ENCODE measurements at places on chromosomes 11 and 22.

DNA sequence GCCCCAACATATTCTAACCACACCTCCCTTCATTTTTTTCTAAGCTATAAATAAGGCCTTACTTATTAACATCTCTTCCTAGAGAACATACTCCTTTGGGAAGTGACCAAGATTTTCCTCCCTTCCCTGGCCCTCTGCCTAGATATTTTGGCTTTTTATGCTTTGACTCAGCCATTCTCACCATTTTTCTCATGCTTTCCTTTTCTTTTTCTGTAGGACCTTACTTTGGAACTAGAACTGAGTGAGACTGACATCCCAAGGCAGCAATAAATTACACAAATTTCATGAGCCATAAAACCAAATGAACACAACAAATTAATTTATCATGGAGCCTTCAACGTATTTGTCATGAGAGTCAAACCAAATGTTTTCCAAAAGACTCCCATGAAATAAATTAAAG lies 142.7 kb upstream of the CTSC start:
- no peak for DNase-seq

DNA sequence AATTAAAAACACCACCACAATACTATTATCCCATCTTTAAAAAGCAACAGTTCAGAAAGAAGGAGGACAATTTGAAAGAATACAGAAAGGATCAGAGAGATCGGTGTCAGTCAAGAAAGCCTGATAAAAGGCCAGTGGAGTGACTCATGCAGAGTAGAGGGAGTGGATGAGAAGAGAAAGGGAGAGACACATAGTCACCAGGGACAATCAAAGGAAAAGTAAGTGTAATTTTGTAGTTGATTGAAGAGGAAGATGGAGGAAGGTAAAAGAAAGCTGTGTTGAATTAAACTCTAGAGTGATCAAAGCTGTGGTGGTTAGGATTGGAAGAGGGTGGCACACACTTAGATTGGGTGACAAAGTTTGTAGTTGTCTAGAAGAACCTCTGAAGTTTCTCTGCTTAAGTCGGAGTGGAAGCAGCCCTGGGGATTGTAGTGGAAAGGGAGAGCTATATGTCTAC lies 14.1 kb downstream of the SPECC1L start:
- DNase-seq: no peak

- no peak for DNase-seq
Observed at GRCh38 chr11:13298765-13299164, 21.2 kb downstream of the BMAL1 start.

DNA sequence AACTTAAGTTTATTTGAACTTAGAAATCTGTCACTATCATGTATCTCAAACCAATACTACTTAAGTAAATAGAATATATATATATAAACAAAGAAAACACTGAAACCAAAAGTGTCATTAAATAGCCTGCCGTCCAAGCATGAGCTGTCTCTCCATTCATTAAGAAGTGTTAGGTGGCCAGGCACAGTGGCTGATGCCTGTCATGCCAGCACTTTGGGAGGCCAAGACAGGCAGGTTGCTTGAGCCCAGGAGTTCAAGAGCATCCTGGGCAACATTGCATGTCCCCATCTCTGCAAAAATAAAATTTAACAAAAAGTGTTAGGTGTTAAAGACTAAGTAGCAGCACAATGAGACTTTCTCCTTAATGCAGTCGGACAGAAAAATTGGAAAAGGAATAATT lies 14.0 kb downstream of the CD6 start:
- no peak for DNase-seq

DNA sequence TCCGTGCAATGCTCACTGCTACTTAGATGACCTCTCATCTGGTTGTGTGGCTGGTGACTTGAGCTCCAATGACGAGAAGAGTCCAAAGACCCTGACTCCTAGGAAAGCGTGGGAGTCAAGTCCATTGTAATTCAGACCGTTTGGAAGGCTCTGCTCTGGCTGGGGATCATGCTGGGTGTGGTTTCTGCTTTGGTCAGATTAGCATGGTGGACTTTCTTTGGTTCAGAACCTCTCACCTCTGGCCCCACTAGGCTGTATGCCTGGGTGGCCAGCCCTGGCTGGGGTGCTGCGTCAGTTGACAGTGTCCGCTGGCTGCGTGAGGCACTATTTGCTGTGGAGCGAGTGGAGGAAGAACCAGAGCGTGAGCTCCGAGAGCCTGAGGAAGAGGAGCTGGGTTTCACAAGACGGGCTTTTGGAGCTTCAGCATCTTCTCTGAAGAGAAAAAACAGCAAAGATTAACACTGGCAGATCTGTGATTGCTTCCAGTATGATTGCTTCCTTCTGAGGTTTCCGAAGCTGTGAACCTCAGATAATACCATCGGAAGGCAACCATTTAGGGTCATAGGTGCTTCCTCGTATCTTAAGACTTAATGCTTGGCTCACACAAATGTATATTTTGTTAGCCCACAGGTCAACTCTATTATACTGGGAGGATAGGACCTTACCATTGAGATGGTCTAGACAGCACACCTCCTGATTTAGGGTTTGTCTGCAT lies 11.6 kb upstream of the HSPA8 start:
- no peak for DNase-seq

DNA sequence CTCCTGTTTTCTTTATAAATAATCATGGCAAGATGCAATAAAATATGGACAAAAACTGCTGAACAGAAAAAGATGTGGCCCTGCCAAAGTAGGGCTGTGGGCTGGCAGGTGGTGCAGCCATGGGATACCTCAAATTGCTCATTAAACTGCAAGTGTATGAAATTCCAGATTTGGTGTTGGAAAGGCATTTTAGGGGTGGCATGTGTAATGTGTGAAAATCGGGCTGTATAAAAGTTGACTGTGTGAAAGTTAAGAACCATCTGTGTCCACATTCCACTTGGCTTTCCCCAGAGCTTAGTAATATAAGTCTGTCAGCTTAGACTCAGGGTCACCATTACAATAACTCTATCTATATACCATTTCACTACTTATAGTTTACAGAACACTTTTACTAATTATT lies 34.8 kb upstream of the FZD4 start:
- DNase-seq: no peak

GRCh38 chr11:37050311-37050710 lies 452.3 kb upstream of the RAG2 start:
- DNase-seq: no peak

DNA sequence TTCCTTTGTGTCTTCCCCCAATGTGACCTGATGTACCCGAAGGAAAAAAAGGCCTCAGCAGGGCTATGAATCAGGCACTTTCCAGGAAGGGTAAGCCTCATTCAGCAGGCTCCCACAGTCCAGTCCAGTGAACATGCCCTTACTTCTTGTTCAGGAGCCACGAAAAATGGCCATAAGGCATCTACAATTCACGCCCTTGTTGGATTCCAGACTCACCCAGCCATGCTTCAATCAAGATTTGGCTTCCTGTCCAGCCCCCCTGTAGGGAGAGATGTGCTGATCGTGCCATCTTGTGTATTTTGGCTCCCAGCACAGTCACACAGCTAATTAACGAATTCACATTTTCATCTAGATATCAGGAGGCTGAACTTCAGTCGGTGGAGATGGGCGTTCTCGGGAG lies 9.9 kb upstream of the KCNJ5 start:
- DNase-seq: no peak

GRCh38 chr22:23072911-23073491 lies 2.7 kb downstream of the GNAZ start:
- no peak for DNase-seq

DNA sequence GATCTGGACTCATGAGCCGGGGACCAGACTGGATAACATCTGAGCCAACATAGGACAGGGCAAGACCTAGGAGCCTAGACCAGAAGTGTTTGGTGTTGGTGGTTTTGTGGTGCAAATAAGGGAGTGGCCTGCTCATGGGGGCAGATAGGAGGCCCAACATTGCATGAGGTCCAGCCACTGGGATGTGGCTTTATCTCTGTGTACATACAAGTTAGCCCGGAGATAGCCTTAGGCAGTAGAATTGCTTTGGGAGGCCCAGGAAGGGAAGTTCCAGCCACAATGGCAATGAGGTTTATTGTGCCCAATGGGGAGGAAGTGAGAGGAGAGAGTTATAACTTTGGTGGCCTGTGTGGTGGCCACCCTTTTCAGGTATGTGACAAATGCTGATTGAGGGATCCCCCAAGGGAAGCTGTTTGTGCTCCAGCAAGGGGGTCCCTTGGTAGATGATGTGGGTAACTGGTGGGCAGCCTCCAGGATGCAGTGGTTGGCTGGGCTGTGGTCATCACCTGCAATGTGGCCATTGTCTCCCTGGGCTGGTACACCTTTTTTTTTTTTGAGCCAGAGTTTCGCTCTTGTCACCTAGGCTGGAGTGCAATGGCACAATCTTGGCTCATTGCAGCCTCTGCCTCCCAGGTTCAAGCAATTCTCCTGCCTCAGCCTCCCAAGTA lies 6.4 kb downstream of the LMO2 start:
- no peak for DNase-seq

GRCh38 chr11:76159303-76159937 lies 46.9 kb downstream of the WNT11 start:
- no peak for DNase-seq

DNA sequence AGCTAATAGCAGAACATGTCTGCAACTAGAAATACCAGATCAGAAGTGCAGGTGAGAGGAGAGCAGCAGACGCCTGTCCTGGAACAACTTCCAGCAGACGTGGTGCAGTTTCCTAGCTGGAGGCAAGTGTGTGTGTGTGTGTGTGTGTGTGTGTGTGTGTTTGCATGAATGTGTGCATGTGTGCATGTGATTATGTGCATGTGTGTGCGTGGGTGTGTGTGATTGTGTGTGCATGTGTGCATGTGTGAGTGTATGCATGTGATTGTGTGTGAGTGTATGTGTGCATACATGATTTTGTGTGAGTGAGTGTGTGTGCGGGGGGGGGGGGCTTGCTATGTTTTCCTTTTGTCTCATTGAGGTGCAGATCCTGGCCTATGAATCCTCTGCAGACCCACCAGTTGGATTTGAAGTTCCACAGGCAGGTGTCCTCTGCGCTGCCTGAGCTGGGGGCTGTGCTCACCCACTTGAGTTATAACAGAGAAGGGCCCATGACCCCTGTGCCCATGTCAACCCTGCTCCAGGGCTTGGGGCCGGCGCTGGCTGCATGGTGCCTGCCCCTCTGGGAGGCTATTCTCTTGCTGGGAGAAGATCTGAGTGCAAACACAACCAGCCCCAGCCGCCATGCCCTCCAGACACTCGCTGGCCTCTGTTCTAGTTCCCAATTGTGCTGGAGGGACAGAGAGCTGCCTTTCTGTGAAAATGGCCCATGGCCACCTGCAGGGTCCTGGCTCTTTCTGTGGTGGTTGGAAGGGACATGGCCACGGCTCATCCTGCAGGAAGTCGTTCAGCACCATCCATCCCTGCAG lies 821.3 kb downstream of the BRD1 start:
- no peak for DNase-seq

DNA sequence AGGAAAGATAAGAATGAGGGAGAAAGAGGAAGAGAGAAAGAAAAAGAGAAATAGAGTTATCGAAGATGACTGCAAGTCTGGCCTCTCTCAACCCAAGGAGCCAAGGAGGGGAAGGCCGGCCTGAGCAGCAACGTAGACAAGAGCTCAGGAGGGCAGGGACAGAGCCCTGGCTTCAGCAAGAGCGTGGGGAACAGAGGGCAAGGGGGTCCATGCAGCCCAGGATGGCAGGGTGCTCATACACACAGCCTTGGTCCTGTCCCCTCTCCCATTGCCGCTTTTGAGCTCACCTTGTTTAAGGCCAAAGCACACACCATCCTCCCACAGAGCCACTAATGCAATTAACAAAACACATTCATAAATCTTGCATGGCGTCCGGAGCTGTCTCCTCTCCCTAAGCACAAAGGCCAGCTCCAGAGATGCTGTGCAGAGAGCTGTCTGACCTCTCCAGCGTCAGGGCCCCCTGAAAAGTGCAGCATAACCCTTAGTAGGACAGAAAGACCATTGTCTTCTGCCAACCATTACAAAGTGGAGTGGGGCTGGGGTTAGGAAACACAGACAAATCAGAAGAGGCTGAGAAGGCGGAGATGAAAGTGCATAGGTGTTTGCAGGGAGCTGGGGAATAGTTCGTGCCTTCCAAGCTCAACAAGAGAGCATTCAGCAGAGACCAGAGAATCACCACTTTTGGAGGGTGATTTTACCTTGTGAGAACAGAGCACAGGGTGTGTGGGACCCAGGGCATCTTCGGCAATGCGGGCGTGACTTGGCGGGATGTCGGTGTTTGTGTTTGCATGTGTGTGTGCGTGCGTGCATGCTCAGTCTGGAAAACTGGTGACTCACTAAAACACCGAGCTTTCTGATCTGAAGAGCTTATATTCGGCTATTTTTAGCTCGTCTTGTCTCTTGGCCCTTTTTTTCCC lies 28.2 kb upstream of the JAM3 start:
- no peak for DNase-seq

DNA sequence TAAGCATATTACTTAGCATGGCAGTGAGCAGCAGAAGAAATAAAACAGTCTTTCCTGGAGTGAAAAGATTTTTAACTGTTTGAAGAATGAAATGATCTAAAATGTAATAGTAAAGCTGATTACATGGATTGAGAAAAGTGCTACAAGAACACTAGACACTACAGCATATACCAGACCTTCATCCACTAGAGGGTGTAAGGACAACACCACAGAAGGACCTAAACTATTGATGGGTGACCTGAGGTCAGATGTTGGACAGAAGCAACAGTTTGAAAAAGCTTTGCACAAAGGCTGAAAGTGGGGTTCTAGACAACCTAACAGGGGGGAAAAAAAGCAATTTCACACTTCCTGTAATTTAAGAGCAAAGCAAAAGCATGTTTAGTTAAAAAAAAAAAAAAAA lies 97.7 kb downstream of the RBFOX2 start:
- DNase-seq: no peak

DNA sequence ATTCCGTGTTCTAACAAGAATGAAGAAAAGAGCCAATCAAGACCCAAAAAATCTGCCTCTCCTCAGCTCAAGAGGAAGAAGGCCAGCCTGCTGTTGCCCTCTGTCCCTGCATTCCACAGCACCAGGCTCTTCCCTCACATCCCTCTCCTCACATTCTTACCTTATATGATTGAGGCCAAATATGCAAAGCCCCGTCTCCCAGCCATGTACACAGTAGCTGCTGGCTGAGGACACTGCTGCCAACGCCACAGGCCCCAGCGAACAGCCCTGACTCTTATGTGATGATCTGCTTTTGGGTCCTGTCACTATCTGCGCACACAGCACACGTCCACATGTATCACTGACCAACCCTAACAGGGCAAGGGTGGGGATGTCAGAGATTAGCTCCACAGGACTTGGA lies 60.2 kb downstream of the MICAL3 start:
- DNase-seq: no peak

- no peak for DNase-seq
Observed at GRCh38 chr11:39462506-39462905, 1996.9 kb downstream of the LRRC4C start.

Data from effector memory CD8-positive, alpha-beta T cell (primary cell).